ENCODE measurements at places on chromosomes 4 and X.
A peak's percentile ranks its signal among the peaks of the same experiment; 100 is the strongest.

GRCh38 chrX:64427787-64428186, 32.5 kb upstream of the MTMR8 start:
- DNase-seq, result no peak

DNA sequence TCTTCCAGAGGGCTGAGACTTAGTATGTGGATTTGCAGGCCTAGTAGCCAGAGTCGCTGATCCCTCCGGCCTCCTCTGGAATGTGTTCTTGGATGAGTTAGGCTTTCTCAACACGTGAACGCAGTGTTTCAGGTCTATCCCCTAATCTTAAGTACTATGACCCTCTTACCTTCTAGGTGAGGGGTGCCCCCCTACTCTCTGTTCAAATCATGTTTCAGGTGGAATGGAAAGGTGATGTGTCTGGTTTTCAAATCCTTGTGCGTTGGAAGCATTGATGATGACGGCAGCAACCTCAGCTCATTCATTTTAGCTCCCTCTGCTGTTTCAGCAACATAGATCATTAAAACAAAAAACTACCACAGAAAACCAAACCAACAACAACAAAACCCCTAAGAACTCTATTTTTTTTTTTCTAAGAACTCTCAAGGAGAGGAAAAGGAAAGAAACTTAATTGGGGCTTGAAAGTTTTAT, 56.4 kb downstream of the RWDD4 start:
- DNase-seq, result peak; percentile 40

DNA sequence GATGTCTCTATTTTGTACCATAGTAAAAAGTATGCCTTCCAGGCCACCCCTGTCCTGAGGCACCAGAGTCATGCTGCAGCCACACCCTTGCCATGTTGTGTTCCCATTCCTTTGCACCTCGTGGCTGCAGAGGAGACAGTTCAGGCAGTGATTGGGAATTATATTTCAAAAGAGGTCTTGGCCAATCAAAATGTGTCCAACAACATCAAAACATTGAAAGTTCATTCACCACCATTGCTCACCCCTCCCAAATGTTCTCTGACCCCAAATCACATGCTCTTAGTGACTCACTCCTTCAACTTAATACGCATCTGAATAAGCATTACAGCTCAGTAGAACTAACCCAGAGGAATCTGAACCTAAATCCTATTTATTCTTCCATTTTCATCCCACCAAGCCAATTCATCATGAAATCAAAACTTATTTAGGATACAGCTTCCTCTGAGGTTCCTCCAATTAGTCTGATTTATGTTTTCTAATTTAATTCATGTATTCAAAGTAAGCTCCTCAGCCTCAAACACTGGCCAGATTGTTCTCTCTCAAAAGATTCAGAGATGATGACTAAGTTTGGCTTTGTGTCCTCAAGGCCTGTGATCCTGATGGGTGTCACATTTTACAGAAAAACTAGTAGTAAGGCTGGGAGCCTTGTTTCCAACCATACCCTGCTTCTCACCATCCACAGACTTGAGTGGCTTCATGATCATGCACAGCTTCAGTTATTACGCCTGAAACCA, 323.2 kb upstream of the INTU start:
- peak; percentile 20 for DNase-seq

- no peak for DNase-seq
These were observed 8.8 kb upstream of the TLL1 start for GRCh38 chr4:165864271-165864670.

DNA sequence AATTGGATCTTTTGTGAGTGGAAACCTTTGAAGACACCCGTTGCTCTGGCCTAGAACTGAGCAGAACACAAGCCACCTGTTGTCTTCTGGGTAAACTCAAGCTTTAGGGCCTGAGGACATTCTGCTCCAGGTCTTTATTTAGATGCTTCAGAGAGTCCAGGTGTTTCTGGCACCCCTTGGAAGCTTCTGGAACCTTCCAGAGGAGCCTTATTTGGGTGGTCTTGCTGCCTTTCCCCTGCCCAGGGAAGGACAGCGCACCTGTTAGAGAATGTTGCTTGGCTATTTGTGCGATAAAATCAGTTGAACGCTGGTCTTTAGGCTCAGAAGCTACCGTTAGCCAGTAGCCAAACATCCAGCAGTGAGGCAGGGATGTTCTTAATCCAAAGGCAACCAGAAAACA, 3.0 kb downstream of the ZNF275 start:
- no peak for DNase-seq

Measured in AG20443 (cell line).